Left lung (tissue), 14 donors: ENCODE measurements at places on chromosomes 7 and 10. TPM values are rescaled to one million over a fixed set of nuclear protein-coding genes. Genes with fewer than 3 reads are reported as not detected.
A peak's percentile ranks its signal among the peaks of the same experiment; 100 is the strongest.

GARIN1A gene
- total RNA-seq, result 3.4 TPM

GIMAP6 gene
- total RNA-seq, result 19.4 TPM

CDC14C gene
- not detected for total RNA-seq

- no peak overlapping the region for H3K4me3 ChIP-seq
- H3K27ac ChIP-seq, result peak overlapping the region; percentile 55
- H3K27me3 ChIP-seq, result no peaks in the 10 kb centered on the region
- H3K36me3 ChIP-seq, result no peaks in the 10 kb centered on the region
- H3K4me1 ChIP-seq, result peaks cover 22% of the 10 kb centered on the region
These were observed 8.3 kb upstream of the ASIC3 start for GRCh38 chr7:151039850-151040548.

- no peaks in the 10 kb centered on the region for H3K36me3 ChIP-seq
- no peaks in the 10 kb centered on the region for H3K27me3 ChIP-seq
- no peak for DNase-seq
- no peak overlapping the region for H3K27ac ChIP-seq
These were observed 36.6 kb downstream of the TCF7L2 start for GRCh38 chr10:112986544-112987190.

- no peak overlapping the region for H3K4me3 ChIP-seq
- H3K4me1 ChIP-seq, result no peaks in the 10 kb centered on the region
- no peaks in the 10 kb centered on the region for H3K36me3 ChIP-seq
- DNase-seq, result no peak
These were observed 92.9 kb upstream of the PCBD1 start for GRCh38 chr10:70981171-70981836.

AKR1C8 gene
- total RNA-seq, result 0.26 TPM

DNA sequence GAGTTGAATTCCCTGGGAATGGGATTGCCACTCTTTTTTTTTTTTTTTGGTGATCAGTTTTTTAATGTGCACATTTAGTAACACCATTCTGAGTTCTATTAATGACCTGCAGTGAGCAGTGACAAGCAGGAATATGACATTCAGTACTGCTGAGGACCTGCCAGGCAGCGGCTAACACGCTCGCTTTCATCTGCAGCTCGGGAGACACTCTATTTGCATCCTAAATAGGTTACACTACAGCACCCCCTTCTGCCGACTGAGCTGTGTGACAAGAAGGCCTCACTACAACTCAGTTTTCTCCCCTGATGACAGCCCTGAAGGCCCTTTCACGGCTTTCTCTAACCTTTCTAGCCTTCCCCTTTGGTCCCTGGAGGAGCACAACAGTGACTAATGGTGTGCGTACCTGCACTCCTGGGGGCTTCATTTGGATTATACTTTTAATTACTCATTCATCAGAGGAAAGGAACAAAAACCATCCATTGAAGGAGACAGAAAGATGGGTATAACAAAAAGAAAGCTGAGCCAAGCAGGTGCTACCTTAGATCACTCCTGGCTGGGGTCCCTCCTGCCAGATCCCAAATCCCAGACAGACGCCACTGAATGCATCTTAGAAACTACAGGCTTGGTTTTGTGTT lies 872.4 kb downstream of the LRMDA start:
- DNase-seq, result peak; percentile 92
- no peaks in the 10 kb centered on the region for H3K36me3 ChIP-seq

DNA sequence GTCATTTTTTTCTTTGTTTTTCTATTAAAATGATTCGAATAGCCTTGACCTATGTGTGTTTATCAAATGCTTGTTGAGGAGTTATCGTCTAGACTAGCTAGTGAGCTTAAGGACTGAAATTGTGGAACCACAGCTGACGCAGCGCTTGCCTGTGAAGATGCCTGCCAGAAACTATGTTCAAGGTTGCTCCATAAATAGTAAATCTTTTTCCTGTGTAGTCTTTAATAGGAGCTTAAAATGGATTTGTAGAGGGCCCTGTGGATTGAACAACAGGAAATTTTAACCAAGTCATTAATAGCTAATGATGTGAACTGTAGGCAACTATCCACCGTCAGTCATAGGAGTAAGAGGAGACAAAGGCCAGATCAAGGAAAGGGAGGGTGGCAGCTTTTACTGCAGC lies 145.1 kb downstream of the GNAI1 start:
- no peaks in the 10 kb centered on the region for H3K36me3 ChIP-seq
- H3K27ac ChIP-seq, result no peak overlapping the region
- H3K4me1 ChIP-seq, result peaks cover 10% of the 10 kb centered on the region
- no peaks in the 10 kb centered on the region for H3K27me3 ChIP-seq
